NCI-H460 (cell line): ENCODE measurements at places on chromosomes 2 and 18.

GRCh38 chr2:10184421-10184820, 61.9 kb downstream of the RRM2 start:
- no peak for DNase-seq

GRCh38 chr18:6962571-6963451, 154.8 kb downstream of the LAMA1 start:
- DNase-seq, result no peak

GRCh38 chr2:50646226-50646625, 385.7 kb downstream of the NRXN1 start:
- no peak for DNase-seq

DNA sequence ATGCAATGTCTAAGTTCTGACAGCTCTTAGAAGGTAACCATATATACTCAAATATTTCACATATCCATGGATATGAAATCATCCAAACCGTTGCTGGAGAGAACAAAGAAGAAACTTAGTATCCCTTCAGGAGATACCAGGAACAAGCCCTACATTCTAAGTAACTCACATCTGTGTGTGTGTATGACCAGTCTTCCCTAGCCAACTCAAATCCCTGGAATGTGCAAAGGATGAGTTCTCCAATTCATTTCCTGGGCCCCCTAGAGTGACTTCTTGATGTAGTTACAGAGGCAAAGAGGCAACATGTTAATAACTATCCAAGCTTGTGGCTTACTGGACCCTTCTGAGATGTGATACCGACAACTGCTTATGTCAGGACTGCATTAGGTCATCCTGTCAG, 20.1 kb downstream of the TPGS2 start:
- no peak for DNase-seq

- DNase-seq, result no peak
Observed at GRCh38 chr2:148877403-148877740, 2.3 kb downstream of the KIF5C start.

DNA sequence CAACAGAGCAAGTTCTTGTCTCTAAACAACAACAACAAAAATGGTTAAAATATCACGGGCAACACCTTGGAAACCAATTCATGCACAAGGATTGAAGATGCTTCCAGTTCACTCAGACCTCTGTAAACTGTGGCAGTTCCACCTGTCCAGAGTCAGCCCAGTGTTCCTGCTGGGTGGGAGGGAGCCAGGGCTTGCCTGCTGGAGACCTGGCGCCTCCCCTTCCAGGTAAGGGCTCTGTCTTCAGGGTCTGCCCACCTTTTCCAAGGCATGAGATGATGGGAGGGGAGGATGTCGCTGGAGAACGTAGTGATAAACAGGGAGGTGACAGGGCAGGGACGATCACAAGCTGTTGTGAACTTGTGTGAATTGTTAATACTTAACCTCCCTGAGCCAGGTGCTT, 9.8 kb upstream of the GPC1 start:
- DNase-seq, result no peak

GRCh38 chr18:9475643-9476591, 604 bp downstream of the RALBP1 start:
- no peak for DNase-seq

- no peak for DNase-seq
Observed at GRCh38 chr18:62070302-62070701, 116.6 kb downstream of the PIGN start.

GRCh38 chr2:2577407-2577831, 246.3 kb upstream of the MYT1L start:
- no peak for DNase-seq

GRCh38 chr18:23943104-23943503, 71.5 kb upstream of the TTC39C start:
- DNase-seq, result no peak

GRCh38 chr2:232236200-232236599, 142.4 kb upstream of the ALPP start:
- DNase-seq, result no peak

DNA sequence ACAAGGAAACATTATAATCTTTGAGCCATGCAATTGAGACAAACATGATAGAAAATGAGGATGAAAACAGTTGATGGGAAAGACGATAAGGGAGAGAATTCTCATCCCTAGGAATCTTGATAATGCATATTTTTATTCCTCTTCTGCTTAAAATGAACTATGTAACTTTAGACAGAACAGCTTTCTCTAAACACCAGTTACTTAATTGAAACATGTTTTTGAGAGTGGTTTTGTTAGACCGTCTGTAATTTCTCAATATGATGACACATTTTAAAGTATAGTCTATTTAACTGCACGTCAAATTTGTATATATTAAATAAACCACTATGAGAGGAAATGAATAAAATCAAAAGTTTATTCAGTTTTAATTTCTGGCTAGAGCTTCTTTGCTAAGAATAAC, 1453.9 kb upstream of the NXPH2 start:
- DNase-seq, result no peak

DNA sequence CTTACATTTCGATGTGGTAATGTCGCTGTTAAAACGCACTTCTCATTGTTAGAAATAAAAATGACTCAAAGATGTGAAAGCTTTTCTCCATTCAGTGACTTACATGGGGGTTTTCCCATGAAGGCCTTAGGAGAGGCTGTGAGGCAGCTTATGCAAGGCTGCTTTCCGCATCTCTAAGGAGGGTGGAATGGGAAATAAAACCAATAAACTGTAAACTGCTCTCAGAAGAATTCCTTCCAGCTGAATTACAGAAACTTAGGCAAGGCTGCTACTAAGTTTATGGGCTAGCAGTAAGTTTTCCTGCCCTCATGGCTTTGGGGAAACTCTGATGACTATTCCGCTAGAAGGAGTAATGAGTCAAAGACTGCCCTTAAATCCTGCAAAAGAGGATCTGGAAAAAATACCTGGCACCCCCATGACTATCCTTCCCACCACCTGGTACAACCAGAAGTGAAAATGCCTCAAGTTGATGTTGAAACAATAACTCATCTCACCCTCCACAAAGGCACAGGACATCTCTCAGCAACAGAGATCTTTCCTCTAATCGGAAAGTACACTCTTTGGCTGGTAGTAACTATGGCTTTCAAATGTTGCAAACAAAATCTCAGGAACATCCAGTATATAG, 97.7 kb upstream of the SMAD7 start:
- DNase-seq, result no peak

DNA sequence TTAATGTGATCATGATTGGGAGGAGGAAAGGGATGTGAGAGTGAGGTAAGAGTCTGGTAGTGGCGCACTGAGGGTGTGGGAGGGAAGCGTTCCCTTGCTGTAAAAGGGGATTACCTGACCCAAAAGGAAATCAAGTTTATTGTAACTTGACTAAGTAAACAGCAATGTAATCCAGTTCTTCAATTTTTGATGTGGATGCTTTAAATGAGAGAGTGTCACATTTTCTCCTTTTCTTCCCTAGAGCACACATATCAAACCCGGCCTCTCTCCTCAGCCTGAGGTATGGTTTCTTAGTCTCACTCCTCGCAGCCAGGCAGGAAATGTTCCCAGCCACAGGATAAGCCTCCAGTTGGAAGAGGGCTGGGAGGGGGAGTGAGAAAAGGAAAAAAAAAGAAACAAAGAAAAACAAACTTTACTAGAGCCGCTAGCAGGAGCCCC, 688 bp upstream of the ARHGAP28 start:
- DNase-seq, result no peak

- no peak for DNase-seq
Observed at GRCh38 chr18:48605408-48605845, 66.6 kb downstream of the CTIF start.

- peak; percentile 12 for DNase-seq
Observed at GRCh38 chr2:151410485-151410834, 758 bp downstream of the RIF1 start.

GRCh38 chr2:30367232-30368070, 79.6 kb upstream of the LCLAT1 start:
- no peak for DNase-seq

DNA sequence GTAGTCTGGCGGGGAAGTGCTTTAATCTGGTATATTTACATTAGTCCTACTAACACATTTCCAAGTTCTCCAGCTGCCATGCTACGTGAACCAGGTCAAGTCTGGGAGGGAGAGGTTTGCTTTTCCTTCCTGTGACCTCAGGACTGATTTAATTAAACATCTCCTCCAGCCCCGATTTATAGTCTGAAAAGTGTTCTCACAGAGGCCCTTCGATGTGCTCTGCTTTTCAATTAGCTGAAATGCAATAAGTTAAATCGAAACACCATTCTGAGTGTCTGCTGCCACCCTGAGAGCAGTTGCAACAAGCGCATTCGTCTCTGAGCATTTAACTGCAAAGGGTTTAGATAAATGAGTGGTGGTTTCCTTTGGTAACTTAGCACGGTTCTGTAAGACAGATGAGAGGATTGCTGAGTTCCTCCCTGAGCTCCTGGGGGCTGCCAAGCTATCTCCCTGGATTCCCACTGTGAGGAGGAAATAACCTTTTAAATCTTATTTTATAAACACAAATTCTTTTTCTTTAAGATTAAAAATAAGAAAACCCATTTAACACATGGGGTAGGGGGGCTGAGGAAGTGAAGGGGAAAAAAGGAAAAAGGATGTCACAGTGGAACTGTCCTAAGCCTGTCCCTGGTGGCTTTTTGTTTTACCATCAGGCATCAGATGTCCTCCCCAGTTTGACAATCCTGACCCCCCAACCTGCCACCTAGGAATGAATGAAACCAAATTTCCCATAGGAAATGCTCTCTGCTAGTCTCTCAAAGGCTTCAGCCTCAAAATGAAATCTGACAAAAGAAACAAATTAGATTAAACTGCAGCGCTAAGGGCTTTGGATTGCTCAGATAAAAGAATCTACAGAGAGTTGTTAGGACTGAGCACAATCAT, 56.5 kb upstream of the CREB1 start:
- no peak for DNase-seq

- no peak for DNase-seq
Observed at GRCh38 chr2:167953776-167954175, 293.6 kb downstream of the STK39 start.

DNA sequence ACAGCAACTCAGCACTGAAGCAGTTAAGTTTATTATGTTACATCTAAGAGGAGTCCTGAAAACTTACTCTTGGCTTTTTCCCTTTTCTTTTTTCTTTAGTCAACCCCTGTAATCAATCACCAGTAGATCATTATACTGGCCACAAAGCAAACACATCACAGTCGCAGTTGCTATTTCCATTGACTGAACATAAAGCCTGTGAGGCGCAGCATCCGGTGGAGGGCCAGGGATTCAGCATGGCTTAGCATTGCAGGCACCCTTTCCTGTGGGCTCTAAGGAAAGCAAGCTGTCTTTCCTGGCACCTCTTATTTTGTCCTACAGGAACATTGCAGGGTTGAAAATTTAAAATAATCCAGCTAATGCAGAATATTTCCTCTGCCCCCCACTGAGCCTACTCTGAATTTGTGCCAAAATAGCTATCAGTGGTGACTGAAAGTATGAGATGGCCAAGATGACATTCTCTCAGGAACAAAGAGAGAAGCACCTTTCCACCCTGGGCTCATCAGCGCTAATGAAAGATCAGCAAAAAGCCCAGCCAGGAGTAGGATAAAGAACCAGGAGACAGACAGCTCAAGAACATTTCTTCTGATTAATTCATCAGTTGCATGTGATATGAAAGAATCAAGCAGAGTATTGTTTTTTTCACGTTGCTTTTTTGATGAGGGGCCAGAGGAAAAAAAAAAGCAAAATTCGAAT, 85.3 kb upstream of the SULT1C3 start:
- DNase-seq, result no peak

GRCh38 chr2:109623297-109623696, 9.1 kb downstream of the SOWAHC start:
- DNase-seq, result no peak

DNA sequence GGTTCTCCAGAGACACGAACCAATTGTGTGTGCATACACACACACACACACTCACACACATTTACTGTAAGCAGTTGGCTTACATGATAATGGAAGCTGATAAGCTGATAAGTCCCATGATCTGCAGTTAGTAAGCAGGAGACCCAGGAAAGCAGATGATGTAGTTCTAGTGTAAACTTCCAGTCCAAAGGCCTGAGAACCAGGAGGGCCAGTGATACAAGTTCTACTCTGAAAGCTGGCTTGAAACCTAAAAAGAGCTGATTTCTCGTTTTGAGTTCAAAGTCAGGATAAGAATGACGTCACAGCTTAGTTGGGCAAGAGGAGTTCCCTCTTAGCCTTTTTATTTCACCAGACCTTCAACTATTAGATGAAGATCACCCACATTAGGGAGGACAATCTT, 558.8 kb upstream of the PIK3C3 start:
- DNase-seq, result no peak

GRCh38 chr18:57209713-57210106, 62.8 kb downstream of the BOD1L2 start:
- DNase-seq, result no peak

DNA sequence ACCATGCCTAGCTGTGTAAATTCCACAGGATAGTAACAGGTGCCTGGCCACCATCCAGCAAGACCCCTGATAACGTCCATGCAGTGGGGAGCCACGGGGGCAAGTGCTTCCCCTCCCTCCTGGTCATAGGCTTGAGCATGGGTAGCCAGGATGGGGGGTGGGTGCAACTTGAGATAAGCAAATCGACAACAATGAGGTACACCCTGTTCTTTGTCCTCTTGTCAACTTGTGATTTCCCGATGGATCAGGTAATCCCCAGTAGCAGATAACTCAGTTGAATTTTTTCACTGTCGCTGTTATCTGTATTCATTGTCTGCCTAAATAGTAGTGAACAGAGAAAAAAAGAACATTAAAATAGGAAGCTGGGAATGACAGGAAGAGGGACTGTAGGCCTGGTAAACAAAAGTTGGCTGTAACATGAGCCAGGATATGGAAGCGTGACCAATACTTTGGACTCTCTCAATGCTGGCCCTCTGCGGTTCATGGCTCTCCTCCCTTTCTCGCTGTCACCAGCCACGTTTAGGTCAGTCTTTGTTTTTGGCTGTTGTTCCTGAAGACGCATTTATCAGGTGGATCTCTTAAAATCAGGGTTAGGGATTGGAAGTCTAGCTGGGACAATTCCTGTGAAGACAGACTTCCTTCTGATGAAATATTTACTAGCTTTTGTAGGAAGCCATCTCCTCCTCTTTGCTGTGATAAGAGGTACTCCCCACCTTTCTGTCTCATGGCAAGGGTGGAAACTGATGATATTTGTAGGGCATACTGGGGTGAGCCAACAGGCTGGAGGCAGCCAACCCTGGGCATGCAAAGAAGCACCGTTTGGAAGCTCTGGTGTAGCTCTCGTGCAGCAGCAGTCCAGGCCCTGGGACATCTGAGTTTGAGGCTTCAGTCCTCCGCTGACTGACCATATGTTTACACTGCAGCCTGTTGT, 42.4 kb downstream of the TCF7L1 start:
- no peak for DNase-seq

DNA sequence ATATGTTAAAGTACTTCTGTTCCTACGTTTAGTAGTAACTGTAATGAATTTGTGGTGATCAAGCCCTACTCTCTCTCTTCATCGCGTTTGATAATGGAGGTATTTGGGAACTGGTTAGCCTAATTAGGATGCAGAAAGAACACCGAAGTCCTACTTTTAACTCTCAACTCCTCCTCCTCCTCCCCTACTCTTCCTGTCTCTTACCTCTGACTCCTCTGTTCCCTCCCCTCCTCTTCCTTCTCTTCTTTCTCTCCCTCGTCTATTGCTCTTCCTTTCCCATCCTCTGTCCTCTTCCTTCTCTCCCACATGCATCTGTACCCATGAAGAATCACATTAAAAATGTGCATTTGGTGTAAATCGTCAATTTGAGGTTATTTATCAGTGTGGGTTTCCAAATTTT, 57.8 kb downstream of the RMDN2 start:
- no peak for DNase-seq
